Activated CD4-positive, alpha-beta T cell treated with anti-CD3 and anti-CD28 coated beads for 36 hours (primary cell): ENCODE measurements at places on chromosomes 1 and 21.

GRCh38 chr1:84488107-84488506 is 9.0 kb downstream of the RPF1 start:
- DNase-seq = no peak

DNA sequence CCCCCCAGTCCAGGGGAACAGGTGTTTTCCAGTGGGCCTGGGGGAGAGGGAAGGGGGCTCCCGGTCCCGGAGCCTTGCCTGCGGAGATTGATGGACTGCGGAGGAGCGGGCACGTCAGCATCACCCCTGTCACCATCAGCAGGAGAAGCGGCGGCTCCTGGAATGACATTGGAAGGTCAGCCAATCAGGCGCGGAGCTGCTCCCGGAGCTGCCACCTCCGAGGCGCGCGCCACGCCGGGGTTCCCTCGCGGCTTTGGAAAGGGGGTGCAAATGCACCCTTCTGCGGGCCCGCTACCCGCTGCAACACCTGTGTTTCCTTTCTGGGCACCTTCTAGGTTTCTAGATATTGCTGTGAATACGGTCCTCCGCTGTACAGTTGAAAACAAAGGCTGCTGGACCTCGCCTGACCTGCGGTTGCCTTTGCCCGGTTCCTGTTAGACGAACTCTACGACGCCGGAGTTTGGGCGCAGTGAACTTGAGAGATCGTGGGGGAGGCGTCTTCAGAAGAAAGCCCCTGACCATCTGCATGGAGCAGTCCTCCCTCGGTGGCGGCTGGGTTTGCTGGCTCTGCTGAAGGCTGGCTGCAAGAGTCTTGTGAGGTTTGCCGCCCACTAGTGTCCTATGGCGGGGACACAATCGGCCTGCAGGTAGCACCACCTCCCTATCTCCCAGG is 5.3 kb downstream of the DSCAM start:
- DNase-seq = peak; percentile 21

DNA sequence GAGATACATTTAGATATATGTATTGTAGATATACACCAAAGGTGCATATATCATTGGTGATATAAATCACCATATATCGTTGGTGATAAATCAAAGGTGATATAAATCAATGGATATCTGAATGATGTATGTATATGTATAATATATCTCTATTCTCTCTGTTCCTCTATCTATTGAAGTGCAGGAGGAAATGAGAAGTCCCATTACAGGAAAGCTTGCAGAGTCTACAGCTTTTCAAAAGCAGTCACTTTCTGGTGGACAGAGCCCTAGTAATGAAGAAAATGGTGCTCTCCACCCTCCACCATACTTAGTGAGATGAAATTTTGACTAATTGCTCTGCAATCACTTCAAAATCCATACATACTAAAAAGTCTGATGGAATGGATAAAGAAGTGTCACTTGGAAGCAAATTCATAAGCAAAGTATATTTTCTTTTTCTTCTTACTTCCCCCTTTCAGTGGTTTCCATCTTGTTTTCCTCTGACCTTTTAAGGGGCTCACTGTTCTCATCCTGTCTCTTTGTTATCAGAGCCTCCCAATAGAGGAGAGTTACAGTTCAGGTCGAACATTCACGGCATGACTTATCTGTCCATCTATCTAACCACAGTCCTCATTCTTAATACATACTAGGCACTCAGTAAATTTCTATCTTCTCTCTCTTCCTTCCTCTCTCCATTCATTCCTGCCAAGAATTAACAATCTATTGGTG is 227.2 kb downstream of the KCNJ6 start:
- no peak for DNase-seq

DNA sequence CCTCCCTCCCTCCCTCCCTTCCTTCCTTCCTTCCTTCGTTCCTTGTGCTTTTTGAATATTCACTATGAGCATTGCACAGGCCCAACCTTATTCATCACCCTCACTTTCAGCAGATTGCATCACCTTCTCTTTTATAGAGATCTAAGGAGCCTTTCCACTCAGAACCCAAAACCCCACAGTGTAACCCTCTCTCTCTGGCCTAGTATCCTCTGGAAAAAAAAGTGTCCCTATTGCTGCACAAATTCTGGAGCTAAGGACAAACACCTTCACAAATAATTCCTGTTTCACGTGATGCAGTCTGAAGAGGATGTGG is 25.6 kb downstream of the OR10J5 start:
- no peak for DNase-seq

- peak; percentile 11 for DNase-seq
Observed at GRCh38 chr1:107277022-107277421, 136.2 kb downstream of the NTNG1 start.

DNA sequence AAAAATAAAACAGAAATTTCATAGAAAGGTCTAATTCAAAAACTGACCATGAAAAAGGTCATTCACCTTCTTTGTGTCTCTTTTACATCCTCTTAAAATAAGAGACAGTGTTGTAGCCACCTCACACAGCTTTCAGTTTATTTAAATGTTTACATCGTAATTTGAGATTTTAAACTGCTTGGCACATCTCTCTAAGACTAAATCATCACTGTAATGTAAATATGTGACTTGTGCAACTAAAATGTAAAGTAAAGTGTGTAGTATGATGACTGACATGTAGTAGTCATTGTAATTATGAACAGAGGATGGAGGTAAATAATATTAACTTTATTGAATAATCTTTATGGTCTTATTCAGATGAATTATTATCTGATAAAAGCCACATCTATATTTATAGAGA is 283.9 kb downstream of the KCNT2 start:
- no peak for DNase-seq

DNA sequence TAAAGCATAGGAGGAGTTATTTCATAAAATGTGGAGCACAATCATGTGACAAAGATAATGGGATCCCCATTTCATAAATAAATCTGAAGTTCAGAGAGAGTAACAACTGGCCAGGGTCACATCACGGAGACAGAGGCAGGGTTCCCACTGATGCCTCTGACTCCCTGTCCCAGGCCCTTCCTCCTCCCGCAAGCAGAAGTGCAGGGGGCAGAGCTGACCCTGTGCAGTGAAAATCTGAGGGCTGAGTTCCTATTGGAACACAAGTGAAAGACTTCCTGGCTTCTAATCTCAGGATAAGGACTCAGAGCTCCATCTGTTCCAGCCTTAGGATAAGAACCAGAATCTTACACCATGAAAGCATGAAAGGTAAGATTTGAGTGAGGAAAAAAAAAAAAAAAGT is 22.0 kb downstream of the SELL start:
- no peak for DNase-seq

- no peak for DNase-seq
Observed at GRCh38 chr1:201659572-201659971, 120.6 kb downstream of the NAV1 start.

DNA sequence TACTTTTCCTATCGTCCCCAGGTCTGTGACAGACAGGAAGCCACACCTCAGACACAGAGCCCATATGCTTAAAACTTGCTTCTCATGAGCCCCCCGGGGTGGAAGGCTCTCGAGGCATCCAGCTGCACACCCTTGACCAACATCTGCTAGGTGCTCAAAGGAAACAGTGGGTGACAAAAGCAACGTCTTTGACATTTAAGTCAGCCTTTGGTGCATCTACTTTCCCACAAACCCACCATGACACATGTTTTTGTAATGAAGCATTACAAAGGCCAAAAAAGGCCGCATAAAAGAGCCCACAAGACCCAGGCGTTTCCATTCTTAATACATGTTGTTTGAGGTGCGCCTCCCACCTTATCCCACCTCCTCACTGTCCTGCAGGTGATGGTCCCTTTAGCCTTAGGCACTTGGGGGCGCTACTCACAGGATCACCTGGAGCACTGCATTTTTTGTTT is 11.8 kb upstream of the FASLG start:
- peak; percentile 59 for DNase-seq

GRCh38 chr1:55064861-55065263 is 25.5 kb downstream of the PCSK9 start:
- no peak for DNase-seq

GRCh38 chr1:183247066-183247465 is 61.0 kb downstream of the LAMC2 start:
- no peak for DNase-seq

- DNase-seq = no peak
Observed at GRCh38 chr1:224640587-224640986, 24.5 kb downstream of the CNIH3 start.

DNA sequence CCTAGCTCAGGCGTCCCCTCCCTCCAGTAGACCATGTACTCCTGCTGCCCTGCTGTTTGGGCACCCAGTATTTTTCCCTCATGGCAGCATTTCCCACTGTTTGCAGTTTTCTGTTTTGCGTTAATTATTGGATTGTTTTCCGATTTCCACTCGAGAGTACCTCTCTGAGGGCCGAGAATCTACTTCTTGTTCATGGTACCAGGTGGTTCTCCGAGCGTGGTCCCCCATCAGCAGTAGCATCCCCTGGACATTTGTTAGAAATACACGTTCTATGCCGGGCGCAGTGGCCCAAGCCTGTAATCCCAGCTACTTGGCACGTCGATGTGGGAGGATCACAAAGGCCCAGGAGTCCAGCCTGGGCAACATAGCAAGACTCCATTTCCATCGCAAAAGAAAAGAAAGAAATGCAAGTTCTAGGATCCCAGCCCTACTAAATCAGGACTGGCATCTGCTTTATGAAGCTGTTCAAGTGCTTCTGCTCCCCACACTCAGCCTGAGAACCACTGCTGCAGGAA is 690 bp downstream of the RRP1 start:
- DNase-seq = no peak

DNA sequence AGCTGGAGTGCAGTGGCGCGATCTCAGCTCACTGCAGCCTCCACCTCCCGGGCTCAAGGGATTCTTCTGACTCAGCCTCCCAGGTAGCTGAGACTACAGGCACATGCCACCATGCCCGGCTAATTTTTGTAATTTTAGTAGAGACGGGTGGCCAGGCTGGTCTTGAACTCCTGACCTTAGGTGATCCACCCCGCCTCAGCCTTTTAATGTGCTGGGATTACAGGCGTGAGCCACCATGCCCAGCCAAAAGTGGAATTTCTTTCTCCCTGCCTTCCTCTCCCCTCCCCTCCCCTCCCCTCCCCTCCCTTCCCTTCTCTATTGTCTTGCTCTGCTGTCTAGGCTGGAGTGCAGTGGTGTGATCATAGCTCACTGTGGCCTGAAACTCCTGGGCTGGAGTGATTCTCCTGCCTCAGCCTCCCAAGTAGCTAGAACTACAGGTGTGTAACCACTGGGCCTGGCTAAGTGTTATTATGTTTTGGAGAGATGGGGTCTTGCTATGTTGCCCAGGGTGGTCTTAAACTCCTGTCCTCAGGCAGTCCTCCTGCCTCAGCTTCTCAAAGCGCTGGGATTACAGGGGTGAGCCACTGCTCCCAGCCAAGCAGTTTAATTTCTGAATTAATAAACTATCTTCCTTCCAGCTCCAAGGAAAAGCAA is 10.0 kb upstream of the MACF1 start:
- no peak for DNase-seq

GRCh38 chr21:46413365-46413696 is 45.4 kb upstream of the DIP2A start:
- DNase-seq = no peak

GRCh38 chr1:151977662-151978230 is 15.9 kb downstream of the S100A10 start:
- DNase-seq = no peak

- no peak for DNase-seq
Observed at GRCh38 chr1:27478098-27478497, 11.9 kb downstream of the WASF2 start.

DNA sequence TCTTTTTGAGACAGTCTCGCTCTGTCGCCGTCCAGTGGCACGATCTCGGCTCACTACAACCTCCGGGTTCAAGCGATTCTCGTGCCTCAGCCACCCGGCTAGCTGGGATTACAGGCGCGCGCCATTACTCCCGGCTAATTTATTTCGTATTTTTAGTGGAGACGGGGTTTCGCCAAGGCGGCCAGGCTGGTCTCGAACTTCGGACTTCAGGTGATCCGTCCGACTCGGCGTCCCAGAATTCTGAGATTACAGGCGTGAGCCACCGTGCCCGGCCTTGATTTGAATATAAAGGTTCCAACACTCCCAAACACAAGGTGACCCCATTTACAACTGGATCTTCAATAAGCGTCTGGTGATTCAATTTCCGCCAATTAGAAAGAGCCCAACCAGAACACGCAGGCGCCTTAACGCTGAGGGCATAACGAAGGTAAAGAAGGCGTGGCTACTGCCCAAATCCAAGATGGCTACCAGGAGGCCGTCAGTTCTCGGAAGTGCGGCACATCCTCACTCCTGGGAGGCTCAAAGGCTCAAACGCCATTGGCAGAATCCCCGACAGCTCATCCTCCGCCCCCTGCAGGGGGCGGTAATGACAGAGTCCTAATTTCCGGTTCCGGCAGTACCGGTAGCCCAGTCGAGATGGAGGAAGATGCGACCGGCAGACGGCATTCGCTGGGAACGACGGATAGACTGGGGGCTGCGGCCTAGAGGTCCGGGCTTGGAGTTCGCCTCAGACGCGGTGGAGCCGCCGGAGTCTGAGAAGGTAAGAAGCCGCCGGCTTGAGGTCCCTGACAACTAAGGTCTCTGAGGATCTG is at the start of gene SLC25A44:
SLC25A44 (plus strand) TSS at position 617 of the 812 bp plus-strand sequence. CDS start 5,744 bp downstream, outside the sequence.
- DNase-seq = peak; percentile 98

GRCh38 chr21:29231756-29232529 is 66.8 kb upstream of the BACH1 start:
- DNase-seq = peak; percentile 36

GRCh38 chr1:31625561-31626222 is 8.2 kb downstream of the HCRTR1 start:
- no peak for DNase-seq

GRCh38 chr1:109620401-109620791 is 759 bp downstream of the AMPD2 start:
- DNase-seq = no peak

DNA sequence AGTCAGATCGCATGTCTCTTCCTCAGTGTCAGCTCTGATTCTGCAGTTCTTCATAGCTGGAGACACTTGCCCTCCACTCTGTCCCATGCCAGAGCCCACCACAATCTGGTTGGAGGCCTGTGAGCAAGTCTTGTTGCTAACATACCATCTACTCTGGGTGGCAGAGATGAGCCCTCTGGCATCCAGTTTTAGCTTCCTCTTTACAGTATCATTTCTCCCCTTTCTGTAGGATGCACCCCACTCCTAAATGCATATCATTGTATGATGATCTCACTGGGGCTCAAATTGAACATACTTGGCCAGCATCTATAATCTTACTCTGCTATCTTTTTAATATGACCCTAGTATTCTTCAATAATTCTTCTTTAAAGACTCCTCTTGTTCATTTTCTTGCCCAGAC is 16.9 kb downstream of the PCNX2 start:
- DNase-seq = no peak

DNA sequence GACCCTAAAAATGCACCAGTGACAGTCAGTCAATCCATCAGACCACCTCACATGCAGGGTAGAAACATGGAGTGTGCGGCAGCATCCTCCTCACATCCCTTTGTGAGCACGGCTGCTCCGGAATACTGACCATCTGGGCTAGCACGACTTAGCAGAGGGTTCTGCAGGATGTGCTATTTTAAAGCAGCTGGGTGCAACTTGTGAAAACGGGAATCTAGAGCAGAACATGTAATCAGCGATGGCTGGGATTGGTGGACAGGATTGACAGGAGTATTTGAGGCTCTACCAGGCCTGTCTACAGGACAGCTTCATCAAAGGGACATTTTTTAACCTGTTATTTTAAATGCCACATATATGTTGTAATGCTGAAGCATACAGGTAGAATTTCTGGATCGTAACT is 16.8 kb upstream of the PLEKHM2 start:
- no peak for DNase-seq

- peak; percentile 66 for DNase-seq
Observed at GRCh38 chr1:28259934-28260802, 850 bp downstream of the SESN2 start.
